ENCODE measurements at places on chromosomes 5 and 9.

- no peak for DNase-seq
These were observed 128.0 kb downstream of the SLC1A3 start for GRCh38 chr5:36734422-36734821.

DNA sequence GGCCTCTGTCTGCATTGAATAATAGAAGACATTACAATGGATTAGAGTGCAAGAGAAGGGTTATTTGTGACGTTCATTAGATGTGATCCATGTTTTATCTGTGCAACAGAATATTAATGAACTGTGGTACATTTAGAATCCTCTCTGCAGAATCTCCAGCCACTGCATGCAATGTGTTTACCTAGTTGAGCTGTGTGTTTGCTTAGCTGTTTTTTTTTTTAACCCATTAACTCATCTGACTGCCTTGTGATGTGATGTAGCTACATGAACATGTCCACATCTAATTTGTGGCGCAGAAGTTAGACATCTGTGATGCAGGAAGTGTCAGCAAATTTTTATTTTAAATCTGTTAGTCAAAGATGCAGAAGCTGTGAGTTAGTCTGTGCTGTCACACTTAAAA, 236.9 kb downstream of the CD180 start:
- DNase-seq, result no peak

- DNase-seq, result no peak
These were observed 47.5 kb upstream of the ORM1 start for GRCh38 chr9:114275246-114276004.

GRCh38 chr5:39419796-39420195, 5.0 kb downstream of the DAB2 start:
- no peak for DNase-seq

DNA sequence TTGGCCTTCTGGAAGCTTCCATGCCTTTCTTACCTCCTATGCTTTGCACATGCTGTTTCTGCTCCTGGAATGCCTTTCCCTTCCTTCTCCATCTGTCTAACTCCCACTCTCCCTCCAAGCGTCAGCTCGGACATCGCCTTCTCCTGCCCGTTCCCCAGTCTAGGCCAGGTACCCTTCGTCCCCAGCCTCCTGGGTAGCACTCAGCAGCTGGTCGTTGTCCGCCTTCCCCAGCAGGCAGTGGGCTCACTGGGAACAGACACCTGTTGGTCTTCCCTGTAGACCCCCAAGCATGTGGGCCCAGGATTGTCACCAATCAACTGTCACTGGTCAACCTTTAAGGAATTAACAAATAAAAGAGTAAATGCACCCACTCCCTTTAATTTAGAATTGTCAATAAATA, 202.2 kb downstream of the RGS3 start:
- DNase-seq, result no peak

- no peak for DNase-seq
These were observed 302.6 kb downstream of the KIF4B start for GRCh38 chr5:155316070-155316714.

GRCh38 chr9:127455324-127455992, 4.1 kb downstream of the LRSAM1 start:
- no peak for DNase-seq

- no peak for DNase-seq
These were observed 421.7 kb upstream of the TYRP1 start for GRCh38 chr9:12271421-12271891.

GRCh38 chr5:59449905-59450644, 443.5 kb downstream of the PDE4D start:
- DNase-seq, result no peak

- DNase-seq, result no peak
These were observed 268.6 kb upstream of the ARRDC3 start for GRCh38 chr5:91651704-91652103.

DNA sequence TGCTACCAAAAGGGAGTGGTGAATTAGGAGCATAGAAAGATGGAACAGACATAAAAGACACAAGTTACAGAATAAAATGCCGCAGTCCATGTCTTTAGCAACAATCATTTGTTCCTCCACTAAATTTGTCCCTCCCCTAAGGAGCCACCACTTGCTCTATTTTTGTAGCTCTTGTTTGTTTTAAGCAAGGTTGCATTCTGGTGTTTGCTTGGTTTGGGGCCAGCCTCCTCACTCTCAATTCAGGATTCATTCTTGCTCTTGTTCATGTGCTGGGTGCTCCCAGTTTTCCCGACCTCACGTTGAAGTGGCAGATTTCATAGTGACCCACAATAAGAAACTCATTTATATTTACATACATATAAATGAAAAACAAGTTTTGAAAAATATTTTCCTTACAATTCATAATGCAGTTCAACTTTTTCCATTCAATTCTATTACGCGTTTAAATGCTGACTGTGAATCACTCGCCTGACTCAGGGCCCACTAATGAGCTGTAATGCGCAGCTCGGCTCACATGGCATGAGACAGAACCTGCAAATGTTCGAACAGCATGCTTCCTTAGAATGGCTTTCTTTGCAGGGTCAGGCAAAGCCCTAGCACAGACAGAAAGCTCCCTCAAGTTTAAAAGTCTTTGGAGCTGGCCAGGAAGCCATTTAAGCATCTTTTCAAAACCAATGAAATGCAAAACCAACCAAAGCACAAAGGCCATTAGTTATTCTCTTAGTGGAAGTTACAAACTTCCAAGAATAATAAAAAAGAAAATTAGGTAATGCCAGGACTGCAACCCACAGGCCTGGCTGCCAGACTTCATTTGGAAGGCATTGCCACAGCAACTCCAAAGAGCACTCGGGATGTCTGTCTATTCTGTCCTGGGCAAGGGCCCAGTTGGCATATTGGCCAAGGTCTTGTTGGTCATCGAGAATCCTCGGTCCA, 41.7 kb downstream of the RETREG1 start:
- DNase-seq, result no peak

- DNase-seq, result no peak
These were observed 18.3 kb downstream of the CMBL start for GRCh38 chr5:10289353-10289752.

DNA sequence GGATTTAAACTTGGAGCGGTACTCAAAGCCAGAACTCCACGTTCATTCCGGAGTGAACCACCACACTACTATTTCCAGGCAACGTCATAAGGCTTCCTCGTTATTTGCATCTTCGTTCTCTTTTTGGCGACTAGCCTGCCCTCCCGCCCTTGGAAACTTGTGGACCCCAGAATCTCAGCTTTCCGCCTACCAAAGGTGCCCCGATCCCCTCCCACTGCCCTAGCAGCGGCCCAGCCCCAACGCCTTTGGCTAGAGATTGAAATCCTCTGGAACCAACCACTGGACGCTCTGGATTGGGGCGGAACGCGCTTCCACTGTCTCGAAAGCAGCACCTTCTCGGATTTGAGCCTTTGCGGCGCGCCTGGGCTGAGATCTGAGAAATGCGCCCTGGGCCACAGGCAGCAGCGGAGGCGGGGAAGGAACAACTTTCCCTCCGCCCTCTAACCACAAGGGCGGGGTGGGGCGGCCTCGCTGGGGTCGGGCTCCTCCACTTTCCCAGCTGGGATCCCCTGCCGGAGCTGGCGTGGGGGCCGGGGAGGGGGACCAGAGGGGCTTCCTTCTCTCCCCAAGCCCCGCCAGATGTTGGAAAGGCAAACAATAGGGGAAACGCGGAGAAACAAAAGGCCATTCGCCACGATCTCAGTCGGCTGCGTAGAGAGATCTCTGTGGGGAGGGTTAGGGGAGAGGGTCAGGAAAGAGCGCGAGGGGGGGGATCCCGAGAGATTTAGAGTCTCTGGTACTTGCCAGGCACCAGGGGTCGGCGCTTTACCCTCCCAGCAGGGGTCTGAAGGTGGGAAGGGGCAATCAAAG, 1.3 kb downstream of the MOB3B start:
- peak; percentile 15 for DNase-seq

DNA sequence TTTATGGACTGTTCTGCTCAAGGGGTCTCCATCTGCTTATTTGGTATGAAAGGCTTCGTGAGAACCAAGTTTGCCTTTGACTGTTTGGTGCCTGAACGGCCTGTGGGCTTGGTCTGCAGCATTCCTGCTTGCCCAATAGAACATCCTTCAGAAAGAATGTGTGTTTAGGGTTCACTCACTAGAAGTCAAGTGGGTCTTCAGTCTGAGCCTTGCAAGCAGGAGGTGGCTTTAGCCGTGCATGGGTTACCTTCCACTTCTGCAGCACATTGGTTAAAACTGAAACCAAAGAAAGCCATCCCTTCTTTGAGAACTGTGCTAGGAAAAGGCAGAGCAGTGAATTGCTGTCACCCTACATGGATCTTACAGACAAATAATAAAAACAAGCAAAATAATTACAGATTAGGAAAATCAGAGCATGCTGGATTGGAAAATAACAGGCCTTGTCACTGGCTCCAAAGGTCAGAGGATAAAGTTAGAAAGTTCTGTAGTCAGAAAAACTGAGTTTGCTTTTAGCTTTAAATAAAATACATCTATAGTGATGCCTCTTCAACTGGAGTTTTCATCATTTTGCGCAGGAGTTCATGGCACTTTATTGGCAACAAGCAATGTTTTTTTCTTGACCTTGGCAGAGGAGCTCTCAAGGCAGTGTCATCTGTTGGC, 16.6 kb downstream of the WWC1 start:
- no peak for DNase-seq

- DNase-seq, result no peak
These were observed 63.1 kb downstream of the NACC2 start for GRCh38 chr9:136031741-136032730.

- no peak for DNase-seq
These were observed 3.5 kb downstream of the RASEF start for GRCh38 chr9:83059417-83059816.

DNA sequence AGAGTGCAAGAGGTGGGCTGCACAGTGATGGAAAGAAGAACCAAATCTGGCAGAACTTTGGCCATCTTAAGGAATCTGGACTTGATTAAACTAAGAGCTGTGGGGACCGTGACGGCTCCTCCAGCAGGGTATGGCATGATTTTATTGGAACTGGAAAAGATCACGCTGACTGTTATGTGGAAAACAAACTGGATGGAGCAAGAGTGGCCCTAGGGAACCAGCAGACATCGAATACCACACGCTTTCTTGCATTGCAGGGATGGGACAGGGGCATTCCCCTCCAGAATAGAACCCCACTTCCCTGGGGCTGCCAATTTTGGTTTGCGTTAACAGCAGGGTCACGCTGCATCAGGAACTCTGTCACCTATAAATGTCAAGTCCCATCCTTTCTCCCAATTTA, 38.8 kb downstream of the INSYN2B start:
- DNase-seq, result no peak

GRCh38 chr5:172342918-172343317, 59.4 kb upstream of the UBTD2 start:
- DNase-seq, result no peak

DNA sequence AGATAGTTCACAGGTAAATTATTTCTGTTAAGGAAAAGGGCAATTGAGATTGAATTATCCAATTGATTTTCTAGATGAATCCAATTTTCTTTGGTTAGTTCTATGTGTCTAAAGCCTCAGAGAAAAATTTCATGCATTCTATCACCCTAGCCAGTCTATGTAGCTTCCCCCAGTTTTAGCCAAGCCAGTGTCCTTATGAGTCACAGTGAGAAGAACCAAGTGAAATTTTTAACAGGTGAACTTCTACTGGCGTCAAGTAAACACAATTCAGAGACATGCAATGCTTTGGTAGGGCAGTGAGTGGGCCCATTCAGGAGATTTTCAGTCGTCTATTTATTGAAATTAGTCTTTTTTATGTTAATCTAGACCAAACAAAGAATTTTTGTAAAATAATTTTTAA, 1077.4 kb upstream of the ARRDC3 start:
- no peak for DNase-seq

GRCh38 chr5:126460977-126461376, 37.8 kb downstream of the GRAMD2B start:
- DNase-seq, result no peak

GRCh38 chr9:113340011-113340699, at the start of gene WDR31:
Gene WDR31 (minus strand): TSS chr9:113340275. CDS start chr9:113332022, 8,253 bp downstream.
- peak; percentile 70 for DNase-seq

DNA sequence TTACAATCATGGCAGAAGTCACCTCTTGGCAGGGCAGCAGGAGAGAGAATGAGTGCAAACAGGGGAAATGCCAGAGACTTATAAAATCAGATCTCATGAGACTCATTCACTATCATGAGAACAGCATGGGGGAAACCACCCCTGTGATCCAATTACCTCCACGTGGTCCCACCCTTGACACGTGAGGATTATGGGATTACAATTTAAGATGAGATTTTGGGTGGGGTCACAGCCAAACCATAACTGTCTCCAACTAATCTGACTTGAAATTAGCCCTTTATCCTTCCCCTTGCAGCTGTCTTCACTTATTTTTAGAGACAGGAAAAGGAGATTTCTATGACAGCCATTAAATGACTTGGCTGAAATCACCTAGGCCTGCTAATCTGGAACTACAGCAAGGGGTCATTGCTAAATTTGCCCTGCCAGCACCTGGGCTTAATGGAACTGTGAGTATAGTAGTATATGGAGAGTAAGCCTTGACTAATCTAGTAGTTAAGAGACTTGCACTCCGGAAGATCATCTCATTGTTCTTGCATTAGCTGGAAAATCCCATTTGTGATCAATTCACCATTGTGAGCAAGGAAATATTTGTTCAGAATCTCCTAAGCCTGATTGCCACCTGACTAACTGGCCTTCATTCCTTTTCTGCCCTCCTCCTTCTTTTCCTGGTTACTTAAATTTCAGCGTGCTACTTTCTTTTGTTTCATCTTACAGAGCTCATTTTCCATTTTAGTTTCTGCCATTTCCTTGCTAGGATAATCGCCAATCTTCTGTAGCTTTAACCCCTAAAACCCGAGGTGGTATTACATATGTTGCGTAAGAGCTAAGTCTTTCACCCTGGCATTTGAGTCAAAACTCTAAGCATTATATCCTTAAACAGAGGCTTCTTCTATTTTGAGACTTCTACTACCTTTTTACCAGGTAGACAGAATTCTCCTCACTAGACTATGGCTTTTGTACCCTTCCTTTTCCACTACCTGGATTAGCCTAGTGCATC, 65.3 kb upstream of the RUSC2 start:
- no peak for DNase-seq

DNA sequence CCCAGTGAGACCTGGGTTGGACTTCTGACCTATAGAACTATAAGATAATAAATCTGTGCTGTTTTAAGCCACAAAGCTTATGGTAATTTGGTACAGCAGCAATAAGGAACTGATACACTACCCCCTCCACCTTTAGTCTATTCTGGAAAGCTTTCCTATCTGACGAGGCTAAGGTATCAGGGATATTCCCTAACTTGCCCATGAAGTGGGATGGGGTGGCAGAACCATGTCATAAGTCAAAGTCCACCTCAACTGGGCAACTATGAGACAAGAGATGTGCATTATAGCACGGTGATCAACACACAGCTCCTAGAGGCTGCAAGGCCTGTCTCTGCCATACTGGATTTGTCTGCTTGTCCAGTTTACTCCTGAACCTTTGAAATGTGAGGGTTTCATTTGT, 146.8 kb upstream of the RAD23B start:
- DNase-seq, result no peak
